ENCODE measurements at places on chromosomes 16 and 17.

DNA sequence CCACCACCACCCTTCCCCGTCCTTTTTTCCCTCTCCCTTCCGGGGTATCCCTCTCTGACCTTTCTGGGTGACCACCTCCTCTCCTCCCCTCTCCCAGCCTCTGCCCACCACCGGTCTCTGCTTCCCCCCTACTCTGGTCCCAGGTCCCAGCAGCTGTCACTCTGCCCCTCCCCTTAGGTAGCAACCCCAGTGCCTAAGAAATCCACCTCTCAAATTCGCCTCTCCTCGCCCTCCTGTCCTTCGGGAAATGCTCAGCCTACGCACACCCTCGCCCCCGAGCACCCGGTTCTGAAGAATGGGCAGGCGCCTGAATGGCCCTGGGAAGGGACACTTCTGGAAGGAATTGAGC is 775 bp upstream of the SP6 start:
- no peak for DNase-seq

DNA sequence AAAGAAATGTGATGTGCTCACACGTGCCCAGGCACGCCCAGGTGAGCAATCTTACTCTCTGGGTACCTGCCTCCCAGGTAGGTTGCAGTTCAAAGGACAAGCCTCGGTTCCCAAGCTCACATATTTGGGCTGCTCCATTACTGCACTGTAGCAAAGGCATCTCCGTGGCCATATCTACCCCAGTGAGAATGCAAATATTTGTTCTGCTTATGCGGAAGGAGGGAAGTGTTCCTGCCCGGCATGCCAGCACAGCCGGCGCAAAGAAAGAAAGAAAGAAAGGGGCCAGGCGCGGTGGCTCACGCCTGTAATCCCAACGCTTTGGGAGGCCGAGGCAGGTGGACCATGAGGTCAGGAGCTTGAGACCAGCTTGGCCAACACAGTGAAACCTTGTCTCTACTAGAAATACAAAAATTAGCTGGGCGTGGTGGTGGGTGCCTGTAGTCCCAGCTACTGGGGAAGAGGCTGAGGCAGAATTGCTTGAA is 30.7 kb downstream of the SLC43A2 start:
- DNase-seq, result no peak

DNA sequence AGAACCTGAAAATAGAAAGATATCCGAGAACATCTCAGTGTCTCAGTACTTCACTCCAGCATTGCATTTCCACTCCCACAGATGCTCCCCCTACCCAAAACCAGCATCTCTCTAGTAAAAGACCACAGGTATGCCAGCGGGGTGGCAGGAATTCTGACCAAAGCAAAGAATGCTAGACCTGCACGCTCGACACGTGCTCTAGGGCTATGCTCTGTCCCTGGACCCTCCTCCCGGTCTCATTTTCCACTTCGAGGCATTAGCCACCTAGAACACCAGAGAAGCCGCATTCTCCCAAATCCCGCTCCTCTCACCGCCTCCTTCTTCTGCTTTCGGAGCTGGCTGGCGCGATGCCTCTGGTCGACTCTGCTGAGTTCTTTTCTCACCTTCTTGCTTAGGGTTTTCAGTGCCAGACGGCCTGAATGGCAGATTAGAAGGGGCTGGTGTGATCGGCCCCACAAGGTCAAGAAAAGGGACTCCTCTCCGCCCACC is 487 bp downstream of the TSR1 start:
- DNase-seq, result no peak

DNA sequence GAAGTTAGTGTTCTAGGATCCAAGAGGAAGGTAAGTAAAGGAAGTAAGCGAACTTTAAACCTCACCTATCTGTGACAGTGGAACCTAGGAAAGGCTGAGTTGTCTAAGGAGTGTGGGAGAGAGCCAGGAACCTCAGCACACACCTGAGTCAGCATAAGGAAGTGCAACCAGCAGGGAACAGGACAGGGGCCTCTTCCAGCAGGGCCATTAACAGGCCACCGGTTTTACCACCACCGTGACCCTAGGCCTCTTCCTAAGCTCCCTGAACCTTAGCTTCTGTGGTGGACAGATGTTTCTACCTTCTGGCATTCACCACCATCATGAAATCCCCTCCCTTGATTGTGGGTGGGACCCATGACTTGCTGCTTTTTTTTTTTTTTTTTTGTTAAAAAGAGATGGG is 26.7 kb upstream of the GPATCH8 start:
- no peak for DNase-seq

- DNase-seq, result no peak
Measured at GRCh38 chr16:52436339-52437276, 110.3 kb downstream of the TOX3 start.

DNA sequence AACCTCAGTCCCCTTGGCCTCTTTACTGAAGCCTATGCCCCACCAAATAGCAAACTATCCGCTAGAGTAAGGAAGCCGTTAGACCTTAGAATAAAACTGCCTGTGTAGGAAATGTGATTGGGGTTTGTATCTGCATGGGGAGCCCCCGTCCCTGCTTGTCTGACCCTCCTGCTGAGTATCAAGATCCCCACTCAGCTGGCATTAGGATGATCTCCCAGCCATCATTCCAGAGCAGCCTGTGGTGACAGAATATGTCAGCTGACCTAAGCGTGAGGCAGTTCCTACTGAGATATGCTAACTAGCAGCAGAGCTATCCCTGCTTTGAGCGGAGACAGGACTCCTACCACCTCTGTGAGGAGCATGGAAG is 645 bp upstream of the GFOD2 start:
- DNase-seq, result peak; percentile 52

DNA sequence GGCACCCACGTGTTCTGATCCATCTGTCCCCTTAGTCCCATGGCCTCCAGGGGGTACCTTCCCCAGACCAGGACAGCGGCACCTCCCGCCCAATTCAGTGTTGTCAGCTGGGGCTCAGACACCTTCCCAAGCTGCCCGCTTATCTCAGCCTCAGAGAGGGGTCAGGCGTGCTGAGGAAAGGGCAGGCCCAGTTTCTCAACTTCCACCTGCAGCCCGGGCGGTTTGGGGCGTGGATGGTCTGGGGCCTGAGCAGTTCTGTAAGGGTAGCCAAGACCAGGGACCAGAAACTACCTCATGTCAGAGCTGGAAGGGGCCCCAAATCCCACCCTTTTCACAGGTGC is 5.1 kb downstream of the PLCD3 start:
- no peak for DNase-seq
